Muscle of back (tissue), 13 donors: ENCODE measurements at places on chromosomes 6 and 20. TPM values are rescaled to one million over a fixed set of nuclear protein-coding genes. Genes with fewer than 3 reads are reported as not detected.

Gene TP53TG5
- polyA plus RNA-seq = 0.62 TPM

- DNase-seq = no peak
Measured at GRCh38 chr20:20966171-20966570, 140.0 kb downstream of the LINC00237 start.

Gene MAFB
- 7.7 TPM for polyA plus RNA-seq

Gene MYB
- polyA plus RNA-seq = 0.73 TPM

Gene OVOL2
- polyA plus RNA-seq = not detected

Gene GGTLC1
- polyA plus RNA-seq = not detected

DNA sequence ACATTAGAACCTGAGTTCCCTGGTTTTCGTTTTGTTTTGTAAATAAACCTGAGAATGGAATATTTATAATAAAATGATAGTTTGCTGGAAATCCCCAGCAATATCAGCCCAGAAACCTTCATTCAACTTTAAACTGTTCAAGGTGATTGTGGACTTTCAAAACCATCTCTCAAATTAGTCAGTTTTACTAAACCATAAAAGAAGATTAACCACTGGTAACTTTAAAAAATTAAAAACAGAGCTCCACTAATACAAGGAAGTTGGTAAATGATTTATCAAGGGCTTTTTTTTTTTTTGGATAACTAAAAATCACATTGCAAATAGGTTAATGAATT lies 10.0 kb downstream of the MBOAT1 start:
- no peak for DNase-seq

Gene IRF4
- polyA plus RNA-seq = 1.3 TPM

DNA sequence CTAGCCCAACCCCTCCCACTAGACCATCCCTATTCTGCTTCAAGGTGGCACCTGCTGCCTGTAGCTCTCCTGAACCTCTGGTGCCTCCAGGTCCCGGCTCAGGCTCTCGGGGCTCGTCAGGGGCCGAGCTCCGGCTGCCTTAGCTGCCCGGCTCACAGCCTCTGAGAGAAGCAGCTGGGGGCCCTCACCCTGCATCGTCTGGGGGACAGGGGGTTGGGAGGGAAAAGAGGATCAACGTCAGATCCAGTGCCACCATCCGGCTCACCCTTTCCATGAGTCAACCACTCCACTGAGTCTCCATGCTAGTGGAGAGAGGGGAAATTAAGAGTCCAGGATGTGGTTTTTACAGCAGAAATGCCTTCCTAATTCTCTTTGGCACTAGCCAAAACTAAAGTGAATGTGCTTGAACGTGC lies 13.0 kb downstream of the BAG6 start:
- DNase-seq = no peak
